ENCODE measurements at places on chromosomes 1 and 21.

DNA sequence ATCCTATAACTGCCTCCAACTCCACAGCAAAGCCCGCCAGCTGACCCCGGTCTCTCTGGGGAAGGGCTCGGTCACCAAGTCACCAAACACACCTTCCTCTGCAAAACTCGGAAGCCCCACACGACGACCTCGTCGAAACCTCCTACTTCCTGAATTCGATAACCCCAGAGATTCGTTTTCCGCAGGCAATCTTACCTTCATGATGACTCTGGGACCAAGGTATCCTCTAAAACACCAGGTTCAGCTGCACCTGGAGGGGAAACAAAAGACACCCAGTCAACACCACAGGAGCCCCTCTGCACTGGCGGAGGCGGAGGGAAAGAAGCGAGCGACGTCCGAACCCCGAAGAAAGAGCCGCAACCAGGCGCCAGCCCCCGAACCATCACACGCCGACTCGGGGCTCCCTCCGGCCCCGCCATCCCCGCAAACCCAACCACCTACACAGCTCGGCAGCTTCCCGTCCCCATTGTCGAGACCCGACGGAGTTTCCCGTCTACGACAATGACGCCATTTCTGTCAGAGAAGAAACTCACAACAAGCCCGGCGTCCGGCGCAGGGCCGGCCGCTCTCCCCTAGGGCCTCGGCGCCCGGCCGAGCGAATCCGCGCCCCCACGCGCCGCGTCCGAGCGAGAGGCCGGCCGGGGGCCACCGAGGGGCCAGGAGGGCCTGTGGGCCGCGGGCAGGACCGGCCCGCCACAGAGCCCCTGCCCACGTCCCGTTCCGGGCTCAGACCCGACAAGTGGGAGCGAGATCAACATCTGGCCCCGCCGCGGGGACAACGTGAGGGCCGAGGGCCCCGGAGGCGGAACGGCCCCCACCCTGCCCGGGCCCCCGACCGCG lies 1.0 kb downstream of the ARID4B start:
- DNase-seq, result no peak

DNA sequence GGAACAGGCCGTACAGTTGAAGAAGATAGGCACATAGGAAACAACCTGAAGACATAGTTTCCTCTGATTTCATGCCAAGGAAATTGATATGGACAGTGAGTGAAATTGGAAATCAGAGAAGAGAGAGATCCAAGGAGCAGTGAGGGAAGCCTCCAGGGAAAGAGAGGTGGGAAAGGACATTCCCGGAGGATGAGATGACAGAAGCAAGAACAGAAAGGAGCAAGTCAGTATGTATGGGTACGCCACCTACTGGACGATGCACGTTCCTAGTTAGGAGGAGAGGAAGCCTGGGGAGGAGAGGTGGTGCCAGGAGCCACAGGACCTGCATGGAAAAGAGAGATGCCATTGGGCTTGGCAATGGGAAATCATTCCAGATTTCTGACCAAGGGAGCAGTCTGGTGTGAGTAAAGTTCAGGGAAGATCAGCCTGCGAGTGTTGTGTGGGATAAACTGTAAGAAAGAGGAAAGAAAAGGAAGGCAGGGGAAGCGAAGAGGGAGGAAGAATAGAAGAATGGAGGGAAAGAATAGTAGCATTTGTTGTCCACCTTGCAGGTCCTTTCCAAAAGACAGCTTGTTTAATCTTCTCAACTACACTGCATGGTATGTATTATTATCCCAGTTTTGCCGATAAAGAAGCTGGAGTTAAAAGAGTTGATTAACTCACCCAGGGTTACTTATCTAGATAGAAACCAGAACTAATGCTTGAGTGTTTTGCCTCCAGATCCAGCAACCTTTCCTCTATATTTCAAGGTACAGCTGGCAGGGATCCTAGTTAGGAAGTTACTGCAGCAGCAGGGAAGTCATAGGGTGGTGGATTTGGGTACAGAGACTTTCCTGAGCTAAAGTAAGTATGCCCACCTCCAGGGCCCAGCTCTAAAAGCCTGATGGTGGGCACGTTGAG lies 27.4 kb downstream of the C1orf116 start:
- DNase-seq, result no peak

DNA sequence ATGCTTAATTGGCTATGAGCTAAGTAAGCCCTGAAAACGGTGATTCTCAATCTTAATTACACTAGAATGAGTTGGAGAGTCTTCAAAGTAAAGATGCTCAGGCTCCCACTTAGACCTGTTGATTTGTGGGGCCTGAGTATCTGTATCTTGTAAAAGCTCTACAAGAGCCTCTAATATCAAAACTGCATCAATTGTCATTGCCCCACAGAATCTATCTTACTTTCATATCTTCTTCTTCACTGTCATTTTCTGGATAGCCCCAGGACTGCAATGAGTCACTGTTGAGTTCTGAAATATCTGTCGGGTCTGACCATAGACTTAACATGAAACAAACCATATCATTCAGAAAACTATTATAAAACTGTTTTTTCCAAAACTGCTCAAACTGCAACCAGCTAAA lies 102.8 kb upstream of the SERTAD4 start:
- DNase-seq, result no peak

GRCh38 chr21:46244602-46245001 lies 16.0 kb upstream of the LSS start:
- DNase-seq, result no peak

DNA sequence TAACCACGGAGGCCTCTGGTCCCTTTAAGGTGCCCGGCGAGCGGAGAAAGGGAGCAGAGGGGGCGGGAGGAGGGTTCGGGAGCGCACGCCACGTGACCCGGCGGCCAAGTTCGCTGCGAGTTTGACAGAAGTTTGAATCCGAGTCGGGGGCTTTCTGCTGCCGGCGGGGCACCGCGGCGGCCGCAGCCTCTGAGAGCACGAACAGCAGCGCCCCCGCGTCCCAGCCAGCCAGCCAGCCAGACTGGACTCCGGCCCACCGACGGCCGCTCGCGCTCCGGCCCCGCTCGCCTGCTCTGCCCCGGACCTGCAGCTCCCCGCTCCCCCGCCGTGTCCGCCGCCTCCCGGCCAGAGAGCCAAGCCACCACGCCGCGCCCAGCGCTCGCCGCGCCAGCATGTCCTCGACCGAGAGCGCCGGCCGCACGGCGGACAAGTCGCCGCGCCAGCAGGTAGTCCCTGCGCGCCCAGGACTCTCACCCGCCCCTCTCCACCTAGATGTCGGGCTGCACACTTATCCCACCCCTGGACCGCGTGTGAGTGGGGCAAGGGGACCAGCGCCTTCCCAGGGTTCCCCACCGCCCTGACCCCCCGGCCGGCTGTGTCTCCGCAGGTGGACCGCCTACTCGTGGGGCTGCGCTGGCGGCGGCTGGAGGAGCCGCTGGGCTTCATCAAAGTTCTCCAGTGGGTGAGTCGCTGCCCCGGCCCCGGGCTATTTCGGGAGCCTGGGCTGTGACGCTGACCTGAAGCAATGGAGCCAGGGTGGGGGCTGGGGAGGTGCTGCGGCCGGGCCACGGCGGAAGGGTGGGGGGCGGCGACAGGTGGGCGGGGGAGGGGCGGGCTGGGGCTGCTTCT lies at the start of gene SYPL2:
TSS of gene SYPL2 (plus strand) at position 95 of the 849 bp plus-strand sequence. CDS start at position 393, 298 bp downstream.
- no peak for DNase-seq

GRCh38 chr1:5002676-5003075 lies 348.3 kb downstream of the AJAP1 start:
- DNase-seq, result no peak

GRCh38 chr1:212470059-212470458 lies 37.3 kb downstream of the NENF start:
- DNase-seq, result no peak

- no peak for DNase-seq
These were observed 29.3 kb upstream of the DOCK7 start for GRCh38 chr1:62717483-62717882.

- no peak for DNase-seq
These were observed 107.2 kb downstream of the RGS2 start for GRCh38 chr1:192916021-192916420.

- DNase-seq, result no peak
These were observed 4.6 kb downstream of the SEMA4A start for GRCh38 chr1:156157966-156158365.

DNA sequence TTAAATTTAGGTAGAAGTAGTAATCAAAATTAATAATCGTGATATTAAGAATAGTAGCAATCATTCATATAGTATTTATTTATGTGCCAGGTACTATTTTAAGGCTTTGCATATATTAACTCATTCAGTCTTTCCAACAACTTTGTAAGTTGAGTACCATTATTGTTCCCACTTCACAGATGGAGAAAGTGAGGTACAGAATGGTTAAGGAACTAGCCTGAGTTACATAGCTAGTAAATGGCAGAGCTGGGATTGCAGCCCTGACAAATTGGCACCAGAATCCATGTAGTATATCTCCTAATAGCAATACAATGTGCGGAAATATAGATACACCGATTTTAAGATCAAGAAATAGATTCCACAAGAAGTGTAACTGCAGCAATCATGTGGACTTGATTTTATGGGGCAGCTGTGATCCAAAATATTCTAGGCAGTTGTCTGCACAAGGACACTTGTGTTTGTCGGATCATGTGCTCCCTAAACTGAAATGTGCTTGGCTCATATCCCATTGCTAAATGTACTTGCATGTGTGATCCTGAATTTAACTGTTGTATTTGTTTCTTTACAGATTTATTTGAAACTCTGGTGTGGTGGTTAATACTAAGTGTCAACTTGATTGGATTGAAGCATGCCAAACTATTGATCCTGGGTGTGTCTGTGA lies 5.8 kb upstream of the GTF2B start:
- DNase-seq, result no peak

GRCh38 chr1:46218443-46218842 lies 15.3 kb downstream of the LURAP1 start:
- DNase-seq, result no peak

DNA sequence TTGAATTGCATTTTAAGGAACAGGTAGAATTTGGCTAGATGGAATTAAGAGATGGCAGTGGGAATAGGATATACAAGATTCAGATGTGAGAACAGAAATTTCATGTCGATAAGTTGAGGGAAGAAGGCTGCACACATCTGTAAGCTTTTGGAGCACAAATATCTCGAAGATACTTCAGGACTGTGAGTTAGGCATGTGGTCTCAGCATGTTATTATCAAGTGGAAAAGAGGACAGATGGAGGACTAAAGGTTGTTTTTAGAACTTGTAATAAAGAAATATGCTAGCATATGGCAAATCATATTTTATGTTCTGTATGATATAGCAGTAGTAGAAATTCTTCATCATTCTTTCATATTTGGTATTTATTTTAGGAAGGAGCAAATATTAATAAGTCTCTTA lies 61.5 kb downstream of the KIF1B start:
- no peak for DNase-seq

- no peak for DNase-seq
These were observed 36.7 kb upstream of the LRRC53 start for GRCh38 chr1:74548961-74549750.

GRCh38 chr1:18949686-18950400 lies 6.6 kb downstream of the IFFO2 start:
- no peak for DNase-seq

GRCh38 chr1:202302166-202302565 lies 39.6 kb downstream of the UBE2T start:
- no peak for DNase-seq

DNA sequence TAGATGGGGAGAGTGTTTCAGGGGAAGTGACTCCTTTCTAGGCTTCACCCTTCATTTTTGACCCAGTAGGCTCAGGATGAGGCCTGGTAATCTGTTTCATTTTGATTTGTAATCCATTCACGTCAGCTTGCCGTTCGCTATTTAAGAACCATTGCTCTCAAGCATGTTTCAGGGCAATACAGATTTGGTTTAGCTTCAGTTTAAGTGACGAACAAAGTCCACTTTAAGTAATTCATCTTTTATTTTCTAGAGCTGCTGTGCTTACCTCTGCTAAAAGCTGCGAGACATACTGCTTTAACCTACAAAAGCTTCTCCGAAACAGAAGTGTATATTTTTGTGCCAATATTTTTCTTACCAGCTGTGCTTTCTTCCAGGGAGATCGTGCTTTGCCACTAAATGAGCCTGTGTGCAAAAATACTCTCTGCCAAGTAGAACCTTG lies 8.9 kb upstream of the FMO3 start:
- DNase-seq, result no peak

- DNase-seq, result no peak
These were observed 1.6 kb upstream of the NPHP4 start for GRCh38 chr1:5993556-5994491.

DNA sequence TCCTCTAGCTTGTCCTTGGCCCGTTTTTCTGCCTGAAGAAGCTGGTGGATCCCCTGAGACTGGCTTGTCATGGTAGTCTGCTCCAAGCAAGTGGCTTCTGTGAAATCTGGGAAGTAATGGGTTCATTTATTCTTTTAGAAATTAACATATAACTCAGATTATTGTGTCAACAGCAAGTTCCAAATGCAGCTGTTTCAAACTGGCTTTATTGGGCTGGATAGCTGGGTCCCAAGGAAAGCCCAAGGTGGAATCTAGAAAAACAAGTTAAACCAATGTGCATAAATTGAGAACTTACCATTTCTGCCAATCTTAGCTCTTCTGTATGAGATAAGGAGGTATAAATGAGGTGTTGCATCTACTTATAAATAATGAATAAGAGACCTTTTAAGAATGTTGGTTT lies at the start of gene ATP6V1G3:
TSS of gene ATP6V1G3 (minus strand) at position 101 of the 400 bp plus-strand sequence. CDS start at position 71, 30 bp downstream.
- DNase-seq, result no peak

GRCh38 chr1:212780759-212781158 lies 10.8 kb downstream of the NSL1 start:
- no peak for DNase-seq

GRCh38 chr1:234943836-234944402 lies 184.7 kb downstream of the TOMM20 start:
- DNase-seq, result no peak

GRCh38 chr1:166627558-166627957 lies 211.7 kb upstream of the POGK start:
- no peak for DNase-seq

GRCh38 chr1:25484096-25484495 lies 53.4 kb downstream of the MACO1 start:
- DNase-seq, result no peak

GRCh38 chr1:167512046-167512654 lies 6.2 kb downstream of the CD247 start:
- DNase-seq, result no peak

DNA sequence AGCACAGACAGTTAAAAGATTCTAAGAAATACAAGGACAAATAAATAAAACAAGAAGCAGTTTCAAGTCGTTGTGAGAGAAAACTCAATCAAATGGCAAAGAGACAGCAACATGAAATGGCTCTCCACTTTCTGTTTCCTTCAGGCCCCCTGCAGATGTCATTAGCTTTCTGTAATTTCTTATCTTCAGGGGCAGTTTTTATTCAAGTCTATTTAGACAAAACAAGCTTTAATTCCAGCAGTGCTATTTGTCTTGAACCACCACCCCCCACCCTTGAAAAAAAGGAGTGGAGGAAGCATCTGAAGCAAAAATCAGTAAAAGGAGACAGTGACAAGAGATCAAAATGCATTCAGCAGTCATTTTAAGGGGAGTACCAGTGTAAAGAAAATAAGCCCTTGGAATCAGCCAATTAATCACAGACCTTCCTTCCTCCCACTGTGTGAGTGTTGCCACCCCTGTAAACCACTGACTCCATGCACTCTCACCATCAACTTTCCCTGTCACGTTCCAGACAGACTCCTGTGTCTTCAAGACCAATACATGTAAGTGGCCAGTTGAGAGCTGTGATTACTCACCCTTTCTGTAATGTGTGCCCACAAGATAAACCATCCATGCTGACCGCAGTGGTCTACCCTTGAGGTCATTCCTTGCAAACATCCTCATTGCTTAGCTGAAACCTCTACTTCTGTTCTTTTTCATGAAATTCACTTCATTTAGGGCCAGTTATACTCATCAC lies 136.1 kb upstream of the HOOK1 start:
- DNase-seq, result no peak
